ENCODE measurements at places on chromosomes 16 and 17.

- H3K27ac ChIP-seq: no peak overlapping the region
- H3K4me1 ChIP-seq: no peaks in the 10 kb centered on the region
- no peaks in the 10 kb centered on the region for H3K27me3 ChIP-seq
Measured at GRCh38 chr16:30669026-30669902, 11.0 kb downstream of the FBRS start.

DNA sequence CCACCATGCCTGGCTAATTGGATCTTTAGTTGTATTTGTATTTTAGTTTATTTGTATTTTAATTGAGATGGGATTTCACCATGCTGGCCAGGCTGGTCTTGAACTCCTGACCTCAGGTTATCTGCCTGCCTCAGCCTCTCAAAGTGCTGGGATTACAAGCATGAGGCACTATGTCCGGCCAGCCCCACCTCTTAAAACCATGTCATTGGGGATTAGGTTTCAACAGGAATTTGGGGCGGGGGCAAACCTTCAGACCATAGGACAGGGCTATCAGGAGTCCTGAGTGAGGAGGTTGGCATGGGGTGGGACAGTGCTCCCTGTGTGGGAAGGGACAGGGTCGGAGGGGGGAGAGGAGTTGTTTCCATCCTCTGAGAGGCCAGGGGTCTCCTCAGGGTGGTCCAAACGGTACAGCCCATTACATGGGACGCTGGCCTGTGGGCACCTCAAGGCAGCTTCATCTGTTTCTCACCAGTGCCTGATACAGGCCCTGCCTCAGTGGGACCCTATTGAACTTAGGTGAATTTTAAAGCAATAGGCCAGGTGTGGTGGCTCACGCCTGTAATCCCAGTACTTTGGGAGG is 21.6 kb downstream of the GAA start:
- no peak overlapping the region for H3K27ac ChIP-seq
- no peaks in the 10 kb centered on the region for H3K36me3 ChIP-seq
- peaks cover 8% of the 10 kb centered on the region for H3K27me3 ChIP-seq
- DNase-seq: no peak
- no peak overlapping the region for H3K4me3 ChIP-seq

DNA sequence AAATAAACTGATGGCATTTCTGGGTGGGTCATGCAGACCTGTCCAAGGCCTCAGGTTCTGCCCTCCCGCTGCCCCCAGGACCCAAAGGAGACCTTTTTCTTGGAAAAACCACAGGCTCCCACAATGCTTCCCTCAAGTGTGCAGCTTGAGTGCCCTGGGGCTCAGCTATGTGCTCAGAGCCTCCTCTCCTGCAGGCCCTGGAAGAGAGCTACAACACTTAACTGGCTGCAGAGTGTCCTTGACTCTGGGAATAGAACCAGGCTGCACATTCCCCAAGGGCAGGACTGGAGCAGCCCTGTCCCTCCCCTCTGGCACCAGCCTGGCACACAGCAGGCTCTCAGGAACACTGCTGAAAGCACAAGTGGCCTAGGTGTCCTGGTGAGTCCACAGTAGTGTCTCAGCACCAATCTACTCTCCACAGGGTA is 4.8 kb upstream of the SREBF1 start:
- H3K36me3 ChIP-seq: no peaks in the 10 kb centered on the region
- DNase-seq: no peak
- H3K4me1 ChIP-seq: peaks cover 22% of the 10 kb centered on the region
- H3K4me3 ChIP-seq: no peak overlapping the region

DNA sequence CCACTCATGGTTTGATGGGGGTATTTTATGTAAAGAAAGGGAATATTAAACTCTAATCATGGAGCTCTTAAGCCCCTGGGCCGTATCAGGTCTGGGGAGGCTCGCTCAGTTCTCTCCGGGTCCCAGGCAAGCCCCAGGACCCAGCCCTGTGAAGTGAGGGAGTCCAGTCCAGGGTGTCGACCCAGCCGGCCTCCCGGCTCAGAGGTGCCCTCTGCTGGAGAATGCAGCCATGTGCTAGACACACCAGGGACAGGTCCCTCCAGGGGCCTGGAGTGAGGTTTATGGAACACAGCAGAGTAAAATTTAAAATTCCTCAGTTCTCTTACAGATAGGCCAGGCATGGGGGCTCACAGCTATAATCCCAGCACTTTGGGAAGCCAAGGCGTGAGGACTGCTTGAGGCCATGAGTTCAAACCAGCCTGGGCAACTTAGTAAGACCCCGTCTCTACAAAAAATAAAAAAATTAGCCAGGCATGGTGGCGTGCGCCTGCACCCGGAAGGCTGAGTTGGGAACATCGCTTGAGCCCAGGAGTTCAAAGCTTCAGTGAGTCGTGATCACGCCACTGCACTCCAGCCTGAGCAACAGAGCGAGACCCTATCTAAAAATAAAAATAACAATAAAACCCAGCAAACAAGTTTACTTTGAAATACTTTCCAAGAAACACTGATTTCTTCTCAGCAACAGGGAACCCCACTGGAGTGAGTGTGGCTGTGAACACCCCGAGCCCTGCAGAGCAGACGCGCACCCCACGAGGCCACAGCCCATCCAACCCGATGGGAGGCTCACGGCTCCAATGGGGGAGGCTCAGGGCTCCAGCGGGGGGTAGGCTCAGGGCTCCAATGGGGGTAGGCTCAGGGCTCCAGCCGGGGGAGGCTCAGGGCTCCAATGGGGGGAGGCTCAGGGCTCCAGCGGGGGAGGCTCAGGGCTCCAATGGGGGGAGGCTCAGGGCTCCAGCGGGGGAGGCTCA is 72.2 kb downstream of the ZNF778 start:
- no peaks in the 10 kb centered on the region for H3K4me1 ChIP-seq
- DNase-seq: peak; percentile 60
- no peak overlapping the region for H3K4me3 ChIP-seq
- no peaks in the 10 kb centered on the region for H3K27me3 ChIP-seq
- H3K36me3 ChIP-seq: peaks cover 66% of the 10 kb centered on the region

DNA sequence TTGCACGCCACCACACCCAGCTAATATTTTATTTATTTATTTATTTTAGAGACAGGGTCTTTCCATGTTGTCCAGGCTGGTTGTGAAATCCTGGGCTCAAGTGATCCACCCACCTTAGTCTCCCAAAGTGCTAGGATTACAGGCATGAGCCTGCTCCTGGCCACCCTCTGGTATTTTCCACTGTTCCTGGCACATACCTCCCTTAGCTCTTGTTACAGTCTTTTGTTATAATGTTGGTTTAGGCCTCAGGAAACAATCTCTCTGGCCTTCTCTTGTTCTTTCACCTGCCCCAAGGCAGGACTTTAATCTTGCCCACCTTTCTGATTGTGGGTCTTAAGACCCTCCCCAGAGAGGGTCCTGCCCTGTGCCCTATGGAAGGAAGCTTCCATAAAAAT is 3.6 kb upstream of the CYTH1 start:
- no peaks in the 10 kb centered on the region for H3K27me3 ChIP-seq
- no peak overlapping the region for H3K27ac ChIP-seq
- H3K4me1 ChIP-seq: peaks cover 24% of the 10 kb centered on the region
- no peaks in the 10 kb centered on the region for H3K36me3 ChIP-seq
- no peak overlapping the region for H3K4me3 ChIP-seq

GRCh38 chr17:27494192-27495091 is 38.2 kb downstream of the KSR1 start:
- H3K27ac ChIP-seq: peak overlapping the region; percentile 52
- no peaks in the 10 kb centered on the region for H3K27me3 ChIP-seq
- DNase-seq: no peak
- no peaks in the 10 kb centered on the region for H3K36me3 ChIP-seq

DNA sequence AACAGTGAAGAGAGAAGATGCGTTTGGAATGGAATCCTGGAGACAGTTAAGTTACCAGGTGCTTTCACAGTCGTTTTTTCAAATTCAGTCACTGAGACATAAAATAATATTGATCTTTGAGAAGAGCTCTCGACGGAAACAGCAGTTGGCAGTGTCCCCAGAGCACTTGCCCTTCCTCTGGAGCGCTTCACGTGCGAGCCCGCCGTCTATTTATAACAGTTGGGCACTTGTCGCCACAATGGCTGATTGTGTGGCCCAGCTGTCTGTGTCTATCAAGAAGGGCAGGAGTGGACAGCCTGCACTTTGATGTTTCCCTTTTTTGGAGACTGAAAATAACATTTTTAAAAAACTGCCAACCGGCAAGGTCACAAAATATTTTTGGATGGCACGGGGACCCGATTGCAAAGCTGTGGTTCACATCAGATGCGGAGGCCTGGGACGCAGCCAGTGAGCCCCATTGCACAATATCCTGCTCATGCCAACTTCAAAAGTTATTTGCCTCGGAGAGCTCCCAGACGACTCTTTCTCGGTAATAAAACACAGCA is 62.9 kb downstream of the ADCY9 start:
- H3K27ac ChIP-seq: no peak overlapping the region
- H3K27me3 ChIP-seq: peaks cover 9% of the 10 kb centered on the region
- H3K4me1 ChIP-seq: no peaks in the 10 kb centered on the region
- DNase-seq: no peak

DNA sequence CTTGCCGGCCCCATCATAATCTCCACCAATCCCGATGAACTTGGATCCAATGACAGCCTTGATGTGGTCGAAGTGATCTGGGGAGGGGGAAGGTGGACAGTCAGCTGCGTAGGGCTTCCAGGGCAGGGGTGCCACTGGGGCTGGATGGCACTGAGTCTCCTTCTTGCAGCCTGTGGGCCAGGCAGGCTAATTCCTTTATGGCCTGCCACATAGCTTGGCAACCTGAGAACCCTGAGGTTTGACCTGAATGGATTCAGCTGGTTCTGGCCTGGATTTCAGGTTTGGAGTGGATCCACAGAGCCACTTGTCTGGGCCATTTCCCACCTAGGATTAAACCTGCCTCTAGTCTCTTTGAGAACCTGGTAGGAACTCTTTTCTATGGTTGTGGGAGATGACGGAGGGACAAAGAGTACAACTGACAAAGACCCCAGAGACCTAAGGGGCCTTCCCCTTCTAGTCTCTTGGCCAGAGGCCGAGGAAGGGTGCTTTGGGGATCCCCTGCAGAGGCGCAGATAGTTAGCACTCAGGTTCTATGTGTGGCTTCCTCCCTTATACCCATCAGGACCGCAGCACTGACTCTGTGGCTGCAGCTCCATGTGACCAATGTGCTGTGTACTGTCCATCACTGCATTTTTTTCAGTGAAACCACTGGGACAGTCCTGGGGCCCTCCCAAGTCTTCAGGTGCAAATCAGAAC is 9.2 kb upstream of the DPEP3 start:
- DNase-seq: no peak
- no peaks in the 10 kb centered on the region for H3K27me3 ChIP-seq
- H3K4me1 ChIP-seq: peaks cover 25% of the 10 kb centered on the region
- no peaks in the 10 kb centered on the region for H3K36me3 ChIP-seq
- no peak overlapping the region for H3K4me3 ChIP-seq
- no peak overlapping the region for H3K27ac ChIP-seq

DNA sequence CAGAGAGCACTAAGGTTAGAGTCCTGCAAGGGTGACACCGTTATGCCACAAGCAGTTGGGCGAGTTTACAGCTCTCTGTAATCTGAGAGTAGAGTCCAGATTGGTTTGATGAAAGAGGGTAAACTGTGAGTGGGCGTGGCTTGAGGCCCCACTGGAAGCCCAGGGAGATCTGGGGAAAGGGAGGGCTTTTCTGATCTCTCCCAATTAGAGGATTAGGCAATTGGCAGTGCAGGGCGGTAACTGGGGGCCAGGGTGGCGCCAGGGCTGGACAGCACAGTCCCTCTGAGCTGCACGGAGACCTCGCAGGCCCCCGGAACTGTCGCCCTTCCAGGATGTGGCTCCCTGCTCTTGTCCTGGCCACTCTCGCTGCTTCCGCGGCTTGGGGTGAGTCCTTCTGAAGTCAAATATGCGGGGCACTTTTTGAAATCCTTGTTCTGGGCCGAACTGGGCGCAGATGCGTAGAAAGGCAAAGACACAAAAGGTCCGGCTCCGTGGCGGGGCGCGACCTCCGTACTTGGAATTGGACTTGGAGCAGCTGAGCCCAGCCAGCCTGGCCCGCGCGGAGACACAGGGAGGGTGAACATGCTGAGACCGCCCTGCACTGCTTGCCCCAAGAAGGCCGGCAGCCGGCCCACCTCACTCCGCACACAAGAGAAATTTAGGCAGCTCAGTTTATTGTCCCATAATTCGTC is 72.4 kb downstream of the CES1 start:
- H3K4me3 ChIP-seq: no peak overlapping the region
- no peak for DNase-seq
- no peak overlapping the region for H3K27ac ChIP-seq
- H3K4me1 ChIP-seq: no peaks in the 10 kb centered on the region

DNA sequence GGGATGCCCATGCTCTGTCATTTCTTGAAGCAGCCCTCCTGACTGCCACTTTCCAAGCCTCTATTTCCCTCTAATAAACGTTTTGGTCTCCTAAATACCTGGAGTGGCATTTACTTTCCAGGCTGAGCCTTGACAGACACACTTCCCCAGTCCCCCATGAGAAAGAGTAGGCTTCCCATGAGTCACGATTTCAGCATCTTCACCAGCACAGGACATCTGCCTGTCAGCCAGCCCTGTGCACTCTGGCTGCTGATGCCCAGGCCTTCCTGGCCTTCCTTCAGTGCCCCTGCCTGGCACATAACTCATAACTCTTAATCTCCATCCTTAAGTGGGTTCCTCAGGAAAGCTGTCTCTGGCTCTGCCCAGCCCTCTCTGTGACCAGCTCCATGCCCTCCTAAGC is 30.8 kb upstream of the GAS7 start:
- peaks cover 24% of the 10 kb centered on the region for H3K4me1 ChIP-seq
- H3K36me3 ChIP-seq: no peaks in the 10 kb centered on the region
- no peak overlapping the region for H3K4me3 ChIP-seq
- no peaks in the 10 kb centered on the region for H3K27me3 ChIP-seq
- DNase-seq: no peak
- H3K27ac ChIP-seq: no peak overlapping the region

- peaks cover 76% of the 10 kb centered on the region for H3K36me3 ChIP-seq
- H3K27ac ChIP-seq: no peak overlapping the region
- DNase-seq: no peak
- H3K4me1 ChIP-seq: peaks cover 8% of the 10 kb centered on the region
Measured at GRCh38 chr16:88066680-88067529, 115.7 kb downstream of the BANP start.

DNA sequence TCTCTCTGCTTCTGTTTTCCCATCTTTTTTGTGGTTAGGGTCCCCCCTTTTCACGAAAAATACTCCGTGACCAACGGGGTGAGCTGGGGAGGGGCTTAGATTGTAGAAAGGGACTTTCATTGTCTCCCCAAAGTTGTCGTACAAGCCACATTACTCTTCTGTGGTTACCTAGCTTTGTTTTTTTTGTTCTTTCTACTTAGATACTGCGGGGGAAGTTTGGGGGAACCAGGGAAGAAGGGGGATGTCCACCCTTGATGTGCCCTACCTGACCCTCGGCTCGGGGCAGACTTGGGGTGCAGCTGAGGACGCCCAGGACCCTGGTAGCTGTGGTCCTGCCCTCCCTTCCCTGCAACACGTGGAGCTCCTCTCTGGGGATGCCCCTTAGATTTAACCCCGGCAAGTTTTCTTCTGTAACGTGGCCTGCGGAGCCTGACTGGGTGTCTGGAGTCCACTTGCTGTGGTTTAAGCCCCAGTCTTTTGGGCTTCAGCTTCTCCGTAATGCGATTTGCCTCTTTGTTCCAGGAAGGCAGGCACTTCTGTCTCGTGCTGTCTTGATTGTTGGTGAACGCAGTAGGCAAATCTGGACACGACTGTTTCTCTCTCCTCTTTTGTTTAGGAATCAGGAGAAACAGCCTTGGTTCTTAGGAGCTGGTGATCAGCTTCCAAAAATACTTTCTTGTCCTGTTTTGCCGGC is 892 bp downstream of the ABCC1 start:
- peak overlapping the region; percentile 49 for H3K27ac ChIP-seq
- peak; percentile 56 for DNase-seq
- peak overlapping the region; percentile 91 for H3K4me3 ChIP-seq
- H3K4me1 ChIP-seq: peaks cover 31% of the 10 kb centered on the region

GRCh38 chr17:32516450-32516849 is 29.7 kb downstream of the CDK5R1 start:
- H3K4me3 ChIP-seq: no peak overlapping the region
- DNase-seq: no peak
- no peaks in the 10 kb centered on the region for H3K36me3 ChIP-seq
- H3K27ac ChIP-seq: peak overlapping the region; percentile 63
- peaks cover 66% of the 10 kb centered on the region for H3K4me1 ChIP-seq
- H3K27me3 ChIP-seq: no peaks in the 10 kb centered on the region

All from thymus (tissue), 14 donors.